AML-193 (cell line): ENCODE measurements at places on chromosomes 7 and 10.
A peak's percentile ranks its signal among the peaks of the same experiment; 100 is the strongest.

DNA sequence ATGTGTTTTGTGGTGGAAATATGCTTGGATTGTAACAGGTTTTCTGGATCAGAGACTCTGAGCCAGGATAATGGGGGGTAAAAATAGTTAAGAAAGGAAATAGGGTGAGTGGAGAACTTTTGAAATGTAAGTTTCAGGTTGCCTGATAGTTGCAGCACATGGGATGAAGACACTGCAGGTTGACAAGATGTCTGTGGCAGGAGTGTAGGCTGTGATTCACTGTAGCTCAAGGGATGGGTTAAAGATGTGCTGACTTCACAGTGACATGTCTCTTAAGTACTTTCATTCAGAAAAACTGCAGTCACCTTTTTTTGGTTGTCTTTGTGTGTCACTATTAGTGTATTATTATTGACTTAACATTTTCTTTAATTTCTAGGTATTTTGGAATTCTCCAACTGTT is 63.5 kb upstream of the SLC39A12 start:
- DNase-seq, result no peak

- DNase-seq, result no peak
Measured at GRCh38 chr7:29622335-29623265, 59.0 kb downstream of the PRR15 start.

- DNase-seq, result no peak
Measured at GRCh38 chr10:46525824-46526681, 30.4 kb downstream of the GPRIN2 start.

DNA sequence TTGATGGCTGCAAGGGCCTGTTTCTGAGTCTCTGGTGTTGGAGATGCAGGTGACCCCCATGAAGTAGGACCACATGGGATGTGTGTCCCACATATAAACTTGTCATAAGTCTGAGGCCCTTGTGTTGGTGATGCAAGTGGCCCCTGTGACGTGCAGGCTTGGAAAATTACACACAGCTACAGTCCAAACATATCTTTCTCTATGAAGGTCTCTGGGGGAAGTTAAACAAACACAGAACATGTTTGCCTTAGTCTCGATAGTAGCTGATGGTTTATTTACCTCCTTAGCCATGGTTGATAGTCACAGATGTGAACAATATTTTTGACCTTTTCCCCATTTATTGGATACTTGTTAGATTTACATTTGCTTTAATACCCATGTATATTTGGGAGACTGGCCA is 64.7 kb downstream of the ADCY1 start:
- DNase-seq, result no peak

GRCh38 chr7:2640846-2641316 is 9.1 kb downstream of the TTYH3 start:
- DNase-seq, result no peak

GRCh38 chr10:129918836-129919235 is 45.2 kb downstream of the EBF3 start:
- no peak for DNase-seq

- no peak for DNase-seq
Measured at GRCh38 chr10:102621443-102622325, 22.6 kb upstream of the TRIM8 start.

- DNase-seq, result no peak
Measured at GRCh38 chr7:107715531-107715930, 28.4 kb upstream of the CBLL1 start.

DNA sequence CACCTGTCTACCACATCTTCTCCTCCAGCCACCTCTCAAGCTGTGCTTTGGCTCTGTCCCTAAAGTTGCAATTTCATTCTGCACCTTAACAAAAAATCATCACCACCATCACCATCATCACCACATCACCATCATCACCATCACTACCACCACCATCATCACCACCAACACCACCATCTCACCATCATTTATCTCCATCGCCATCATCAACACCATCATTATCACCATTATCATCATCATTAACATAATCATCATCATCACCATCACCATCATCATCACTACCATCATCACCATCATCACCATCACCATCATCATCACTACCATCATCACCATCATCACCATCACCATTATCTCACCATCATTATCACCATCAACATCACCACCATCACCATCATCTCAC is 245.4 kb downstream of the GRID1 start:
- no peak for DNase-seq

DNA sequence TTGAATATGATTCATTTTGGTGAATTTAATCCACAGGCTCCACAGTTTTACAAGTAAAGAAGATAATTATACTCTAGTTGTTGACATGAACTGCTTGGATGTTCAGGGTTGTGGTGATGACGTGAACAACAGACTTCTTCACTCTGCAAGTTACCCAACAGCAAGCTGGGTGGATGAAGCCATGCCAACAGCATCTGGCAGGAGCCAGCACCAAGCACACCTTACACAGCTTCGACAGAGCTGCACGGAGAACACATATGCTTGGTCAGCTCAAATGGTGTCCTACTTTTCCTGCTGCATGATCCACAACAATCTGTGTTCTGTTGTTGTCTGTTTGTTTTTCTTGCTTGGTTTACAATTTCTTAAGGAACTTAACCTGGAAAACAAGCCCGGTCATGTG is 9.8 kb downstream of the NOD1 start:
- DNase-seq, result no peak

DNA sequence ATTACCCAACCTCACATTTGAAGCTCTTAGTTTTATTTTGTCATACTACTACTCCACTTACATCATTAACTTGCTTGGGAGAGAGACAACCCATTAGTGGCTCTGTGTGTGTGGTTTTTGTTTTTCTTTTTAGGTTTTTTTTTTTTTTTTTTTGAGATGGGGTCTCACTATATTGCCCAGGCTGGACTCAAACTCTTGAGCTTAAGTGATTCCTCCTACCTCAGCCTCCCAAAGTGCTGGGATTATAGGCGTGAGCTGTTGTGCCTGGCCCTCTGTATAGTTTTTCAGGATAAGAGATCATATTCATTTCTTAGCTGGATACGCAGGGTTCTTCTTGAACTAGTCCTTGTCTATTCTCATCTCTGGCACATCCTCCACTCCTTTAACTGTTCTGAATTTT is 41.1 kb downstream of the KMT2E start:
- DNase-seq, result no peak

DNA sequence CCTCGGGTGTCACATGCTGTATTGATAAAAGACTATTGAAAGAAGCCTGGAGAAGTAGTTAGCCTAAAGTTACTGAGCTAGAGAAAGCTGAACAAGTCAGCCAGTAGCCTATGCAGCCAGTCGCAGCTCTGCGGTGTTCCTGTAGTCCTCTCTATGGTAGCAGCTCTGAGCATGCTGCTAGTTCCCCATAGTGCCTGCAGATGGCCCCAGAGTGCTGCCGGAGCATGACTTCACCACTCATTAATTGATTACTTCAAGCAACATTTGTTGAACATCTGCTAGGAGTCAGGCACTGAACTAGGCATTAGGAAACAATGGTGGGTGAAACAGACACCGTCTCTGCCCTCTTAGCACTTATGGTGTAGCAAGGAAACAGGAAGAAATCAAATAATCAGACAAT is 422.7 kb downstream of the SORCS3 start:
- peak; percentile 0 for DNase-seq

- no peak for DNase-seq
Measured at GRCh38 chr10:131267814-131268095, 43.8 kb downstream of the TCERG1L start.

GRCh38 chr10:104577861-104578521 is 63.1 kb upstream of the SORCS3 start:
- DNase-seq, result no peak

DNA sequence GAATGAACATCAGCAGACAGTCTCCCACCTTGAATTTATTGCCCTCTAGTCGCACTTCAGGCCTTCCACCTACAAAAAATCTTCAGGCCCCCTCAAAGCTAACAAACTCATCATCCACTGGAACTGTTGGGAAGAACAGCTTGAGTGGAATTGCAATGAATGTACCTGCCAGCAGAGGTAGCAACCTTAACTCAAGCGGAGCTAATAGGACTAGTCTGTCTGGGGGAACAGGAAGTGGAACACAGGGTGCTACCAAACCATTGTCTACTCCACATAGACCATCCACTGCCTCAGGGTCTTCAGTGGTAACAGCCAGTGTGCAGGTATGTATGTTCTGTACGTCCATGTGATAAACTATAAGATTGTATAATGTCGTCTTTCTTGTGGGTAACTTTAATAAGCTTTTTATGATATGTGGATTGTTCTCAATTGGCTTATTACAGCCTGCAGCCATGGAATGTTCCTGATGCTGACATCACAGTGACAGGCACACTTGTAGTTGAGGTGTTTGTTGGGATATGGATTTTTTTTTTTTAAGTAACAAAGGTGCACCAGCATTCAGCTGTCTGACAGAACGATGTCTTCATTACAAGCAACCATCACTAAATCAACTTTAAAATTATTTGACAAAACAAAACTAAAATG is 53.3 kb downstream of the UBN2 start:
- no peak for DNase-seq

GRCh38 chr7:134301592-134301991 is 15.1 kb downstream of the SLC35B4 start:
- no peak for DNase-seq

DNA sequence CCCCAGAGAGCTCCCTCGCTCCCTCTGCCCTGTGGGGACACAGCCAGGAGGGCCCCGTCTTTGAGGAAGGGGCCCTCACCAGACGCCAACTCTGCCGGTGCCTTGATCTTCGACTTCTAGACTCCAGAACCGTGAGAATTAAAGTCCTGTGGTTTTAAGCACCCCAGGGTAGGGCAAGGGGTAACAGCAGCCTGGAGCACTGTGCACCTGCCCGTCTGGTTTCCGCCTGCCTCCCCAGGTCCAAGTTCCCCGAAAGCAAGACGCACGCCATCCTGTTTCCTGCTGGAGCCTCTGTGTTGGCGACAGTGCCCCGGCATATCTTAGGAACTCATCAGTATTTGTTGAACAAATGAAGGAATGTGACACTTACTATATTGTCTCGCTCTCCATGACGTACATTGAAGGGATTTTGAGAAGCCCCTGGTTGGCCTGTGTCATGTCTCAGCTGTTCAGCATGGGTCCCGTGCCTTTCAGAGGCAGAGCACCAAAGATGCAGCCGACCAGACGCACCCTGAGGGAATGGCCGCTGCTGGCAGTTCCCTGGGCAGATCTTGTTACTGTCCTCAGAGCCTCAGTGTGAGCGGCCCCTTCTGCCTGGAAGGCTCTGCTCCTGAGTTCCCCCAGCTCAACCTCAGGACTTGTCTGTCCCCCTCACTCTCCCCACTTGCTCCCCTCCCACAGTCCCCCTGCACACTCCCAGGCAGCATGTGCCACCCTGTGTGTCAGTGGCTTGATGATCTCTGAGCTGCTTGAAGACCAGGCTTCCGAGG is 226.2 kb downstream of the TCERG1L start:
- DNase-seq, result no peak

DNA sequence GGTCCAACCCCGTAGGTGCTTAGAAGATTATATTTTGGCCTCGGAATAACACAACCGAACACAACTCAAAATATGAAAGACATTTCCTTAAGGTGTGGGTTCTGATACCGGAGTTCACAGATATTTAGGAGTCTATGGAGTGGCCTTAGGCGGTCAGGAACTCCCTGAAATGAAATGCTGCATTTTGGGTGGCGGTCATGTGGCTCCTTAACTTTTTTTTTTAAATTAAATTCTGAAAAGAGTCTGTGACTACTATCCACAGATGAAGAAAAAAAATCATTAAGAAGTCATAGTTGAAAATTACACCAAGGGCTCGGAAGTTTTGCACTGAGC is 290.9 kb upstream of the NFE2L3 start:
- no peak for DNase-seq

DNA sequence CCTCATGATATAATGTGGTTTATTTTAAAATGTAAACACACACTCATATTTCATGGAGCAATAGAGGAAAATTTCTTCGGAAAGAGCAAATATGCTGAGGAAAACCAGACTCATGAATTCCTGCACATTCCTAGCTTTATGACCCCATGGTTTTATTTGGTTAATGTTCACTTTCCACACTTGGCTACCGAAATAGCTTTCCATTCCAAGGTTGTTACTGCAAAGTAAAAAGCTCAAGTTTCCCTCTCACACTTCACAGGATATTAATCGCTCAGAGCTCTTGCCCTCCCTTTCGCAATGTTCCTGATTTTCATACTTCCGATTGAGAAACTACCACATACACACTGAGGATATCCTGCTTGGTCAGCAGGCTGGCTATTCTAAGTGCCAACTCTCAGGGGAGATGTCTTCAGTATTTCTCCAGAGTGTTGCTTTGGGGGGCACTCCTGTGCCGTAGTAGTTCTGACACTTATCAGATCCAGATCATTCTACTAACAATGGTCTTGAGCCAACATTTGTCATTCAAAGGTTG is 77.5 kb upstream of the STEAP1B start:
- peak; percentile 85 for DNase-seq

GRCh38 chr7:1022356-1022755 is 22.0 kb upstream of the GPR146 start:
- no peak for DNase-seq

DNA sequence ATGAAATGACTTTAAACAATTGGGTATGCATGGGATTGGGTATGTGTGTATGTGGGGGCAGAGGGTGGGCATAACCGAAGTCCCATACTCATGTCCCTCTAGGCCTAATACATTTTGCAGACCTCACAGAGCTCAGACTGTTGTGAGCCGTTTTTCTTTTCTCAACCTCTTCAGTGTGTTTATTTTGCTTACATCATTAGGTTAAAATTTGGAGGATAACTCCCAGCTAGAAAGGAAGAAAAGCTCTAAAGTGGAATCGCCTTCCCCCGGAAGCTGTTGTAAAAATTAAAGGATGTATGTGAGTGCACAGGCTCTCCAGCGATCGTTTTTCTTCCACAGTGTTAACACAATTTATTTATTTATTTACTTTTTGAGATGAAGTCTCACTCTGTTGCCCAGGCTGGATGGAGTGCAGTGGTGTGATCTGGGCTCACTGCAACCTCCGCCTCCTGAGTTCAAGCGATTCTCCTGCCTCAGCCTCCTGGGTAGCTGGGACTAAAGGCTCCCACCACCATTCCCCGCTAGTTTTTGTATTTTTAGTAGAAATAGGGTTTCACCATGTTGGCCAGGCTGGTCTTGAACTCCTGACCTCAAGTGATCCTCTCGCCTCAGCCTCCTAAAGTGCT is 1.5 kb upstream of the H2AZ2 start:
- DNase-seq, result no peak

- no peak for DNase-seq
Measured at GRCh38 chr10:96588616-96589419, 2.0 kb upstream of the TM9SF3 start.

DNA sequence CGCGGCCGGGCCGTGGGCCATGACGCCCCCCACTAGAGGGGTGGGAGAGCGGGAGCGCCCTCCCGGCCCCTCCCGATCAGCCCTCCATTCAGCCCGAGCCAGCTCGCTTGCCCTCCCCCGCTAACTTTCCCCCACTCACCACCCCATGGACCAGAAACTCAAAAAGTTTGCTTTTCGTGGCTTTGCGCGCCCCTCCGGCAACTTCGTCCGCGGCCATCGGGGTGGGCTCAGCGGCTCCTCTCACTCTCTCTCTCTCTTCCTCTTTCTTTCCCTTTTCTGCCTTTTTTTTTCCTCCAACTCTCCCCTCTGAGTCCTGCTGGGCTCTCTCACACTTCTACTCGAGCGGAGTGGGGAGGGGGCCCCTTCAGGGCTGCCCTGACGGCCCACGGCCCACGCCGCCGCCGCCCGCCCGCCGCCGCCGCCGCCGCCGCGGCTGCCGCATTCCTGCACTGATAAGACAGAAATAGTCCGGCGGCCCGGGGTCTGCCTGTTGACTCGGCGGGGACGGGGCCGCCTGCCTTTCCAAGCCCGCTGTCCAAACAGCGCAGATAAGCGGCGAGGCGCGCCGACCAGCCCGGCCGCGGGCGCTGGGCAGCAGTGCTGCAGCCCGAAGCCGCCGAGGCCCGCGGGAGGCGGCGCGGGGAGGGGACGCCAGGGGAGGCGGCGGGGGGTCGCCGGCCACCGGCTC is at the start of gene SMARCD3:
Gene SMARCD3 (minus strand): TSS at position 349 of the 688 bp plus-strand sequence. CDS start 132 bp downstream, at position 217.
- no peak for DNase-seq

GRCh38 chr10:72759584-72759983 is 67.6 kb downstream of the MCU start:
- DNase-seq, result no peak
